ENCODE measurements at places on chromosomes 5 and 9.
A peak's percentile ranks its signal among the peaks of the same experiment; 100 is the strongest.

GRCh38 chr9:109454601-109455155 lies 43.4 kb downstream of the PTPN3 start:
- DNase-seq, result no peak

DNA sequence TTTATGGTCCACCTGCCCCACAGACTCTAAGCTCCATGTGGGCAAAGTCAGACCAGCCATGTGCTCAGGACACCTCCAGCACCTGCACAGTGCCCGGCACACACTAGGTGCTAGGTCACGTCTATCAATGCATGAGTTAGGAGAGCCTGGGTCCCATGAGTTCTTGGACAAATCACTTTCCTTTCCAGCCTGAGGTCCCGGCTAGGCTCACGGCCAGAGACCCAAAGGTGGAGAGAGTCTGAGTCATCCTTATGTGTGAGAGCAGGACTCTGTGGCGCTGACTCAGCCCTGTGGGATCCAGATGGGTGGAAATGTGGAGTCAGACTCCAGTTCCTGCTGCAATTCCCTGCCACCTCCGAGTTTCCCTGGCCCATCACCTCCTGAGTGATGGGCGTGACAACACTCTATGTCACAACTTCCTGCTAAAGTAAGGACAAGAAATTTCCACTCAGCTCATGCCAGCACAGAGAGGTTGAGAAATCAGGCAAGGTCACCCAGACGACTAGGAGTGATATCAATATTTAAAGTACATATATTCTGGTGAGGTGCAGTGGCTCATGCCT lies 2.5 kb upstream of the ST6GALNAC4 start:
- DNase-seq, result peak; percentile 86

- DNase-seq, result no peak
These were observed 310.4 kb downstream of the GADD45G start for GRCh38 chr9:89915187-89915586.

GRCh38 chr5:142323480-142324135 lies 1.2 kb downstream of the SPRY4 start:
- DNase-seq, result peak; percentile 21

DNA sequence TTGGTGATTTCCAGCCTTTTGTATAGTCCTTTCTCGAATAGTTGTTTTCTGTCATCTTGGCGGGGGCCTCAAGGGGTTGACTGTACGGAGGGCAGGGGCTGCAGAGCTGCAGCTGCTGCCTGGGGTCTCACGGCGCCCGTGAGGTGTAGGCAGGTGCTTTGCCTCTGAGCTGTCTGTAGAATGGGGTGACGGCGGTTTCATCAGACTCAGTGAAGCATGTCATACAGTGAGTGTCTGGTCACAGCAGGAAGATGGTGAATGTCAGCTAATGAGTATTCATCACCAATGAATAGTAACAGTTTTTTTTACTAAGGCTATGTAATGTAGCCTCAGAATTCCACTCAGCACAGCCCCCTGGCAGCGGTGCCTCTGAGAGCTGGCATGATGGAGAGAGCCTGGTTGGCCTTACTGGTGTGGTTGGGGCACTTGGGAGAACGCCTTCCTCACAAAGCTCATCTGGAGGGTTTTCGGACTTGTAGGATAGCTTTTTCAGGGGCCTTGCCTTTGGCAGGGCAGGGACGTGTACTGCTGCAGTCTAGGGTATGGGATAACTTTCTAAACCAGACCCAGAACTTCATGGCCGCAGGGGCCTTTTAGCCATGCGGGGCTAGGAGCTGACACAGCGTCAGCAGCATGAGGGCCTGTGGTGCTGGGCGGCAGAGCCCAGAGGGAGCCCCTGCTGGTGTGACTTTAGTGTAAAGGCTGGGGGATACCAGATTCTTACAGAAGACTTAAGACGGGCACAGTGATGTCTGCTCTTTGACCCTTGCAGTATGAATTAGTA lies 15.0 kb downstream of the TENT4A start:
- DNase-seq, result no peak

DNA sequence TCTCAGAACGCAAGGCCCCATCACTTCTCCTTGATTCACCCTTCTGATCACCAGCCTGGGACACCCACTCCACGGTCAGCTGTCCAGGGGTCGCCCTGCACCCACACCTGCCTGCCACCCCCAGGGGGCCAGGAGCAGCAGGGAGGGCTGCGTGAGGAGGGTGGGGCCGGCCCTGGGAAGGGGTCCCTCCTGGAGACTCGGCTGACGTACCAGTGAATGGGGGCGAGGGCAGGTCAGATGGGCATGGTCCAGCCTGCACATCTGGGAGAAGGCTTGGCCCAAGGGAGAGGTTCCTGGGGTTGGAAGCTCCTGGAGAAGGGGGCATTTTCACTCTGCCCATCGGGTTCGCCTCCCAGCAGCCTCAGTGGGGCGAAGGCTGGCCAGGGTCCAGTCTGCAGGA lies 21.8 kb upstream of the SARDH start:
- no peak for DNase-seq

- DNase-seq, result no peak
These were observed 159.3 kb downstream of the RGS3 start for GRCh38 chr9:113622600-113623400.

DNA sequence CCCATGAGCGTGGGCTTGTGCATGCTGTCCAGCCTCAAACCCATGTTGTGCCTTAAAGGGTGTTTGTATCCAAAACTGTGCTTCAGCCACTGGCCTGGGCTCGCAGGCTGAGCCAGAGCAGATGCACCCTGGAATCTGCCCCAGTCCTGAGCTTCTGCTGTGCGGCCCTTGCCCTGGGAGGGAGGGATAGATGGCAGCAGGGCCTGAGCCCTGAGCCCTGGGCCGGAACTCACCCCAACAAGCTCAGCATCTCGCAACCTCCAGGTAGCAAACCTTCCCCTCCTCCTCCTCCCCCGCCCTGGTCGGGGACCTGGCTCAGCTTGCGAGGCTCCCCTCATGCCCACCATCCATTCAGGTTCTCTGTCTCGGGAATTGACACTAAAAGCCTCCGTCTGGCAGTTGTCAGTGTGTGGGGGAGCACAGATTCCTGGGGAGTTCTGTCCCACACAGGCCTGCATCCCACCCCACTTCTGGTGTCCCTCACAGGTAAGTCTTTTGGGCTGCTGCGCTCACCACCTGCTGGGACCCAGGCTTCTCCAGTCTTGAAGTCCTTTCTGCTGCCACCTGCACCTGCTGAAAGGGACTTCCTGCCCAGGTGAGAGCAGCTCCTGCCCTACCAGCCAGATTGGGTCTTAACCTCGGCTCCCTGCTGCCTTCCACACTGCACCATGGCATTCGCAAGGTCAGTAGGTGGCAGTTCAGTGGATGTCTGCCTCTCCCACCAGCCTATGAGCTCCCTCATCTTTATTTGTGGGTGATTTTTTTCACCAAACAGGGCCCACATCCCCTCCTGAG lies 55.2 kb upstream of the OLFM1 start:
- no peak for DNase-seq

DNA sequence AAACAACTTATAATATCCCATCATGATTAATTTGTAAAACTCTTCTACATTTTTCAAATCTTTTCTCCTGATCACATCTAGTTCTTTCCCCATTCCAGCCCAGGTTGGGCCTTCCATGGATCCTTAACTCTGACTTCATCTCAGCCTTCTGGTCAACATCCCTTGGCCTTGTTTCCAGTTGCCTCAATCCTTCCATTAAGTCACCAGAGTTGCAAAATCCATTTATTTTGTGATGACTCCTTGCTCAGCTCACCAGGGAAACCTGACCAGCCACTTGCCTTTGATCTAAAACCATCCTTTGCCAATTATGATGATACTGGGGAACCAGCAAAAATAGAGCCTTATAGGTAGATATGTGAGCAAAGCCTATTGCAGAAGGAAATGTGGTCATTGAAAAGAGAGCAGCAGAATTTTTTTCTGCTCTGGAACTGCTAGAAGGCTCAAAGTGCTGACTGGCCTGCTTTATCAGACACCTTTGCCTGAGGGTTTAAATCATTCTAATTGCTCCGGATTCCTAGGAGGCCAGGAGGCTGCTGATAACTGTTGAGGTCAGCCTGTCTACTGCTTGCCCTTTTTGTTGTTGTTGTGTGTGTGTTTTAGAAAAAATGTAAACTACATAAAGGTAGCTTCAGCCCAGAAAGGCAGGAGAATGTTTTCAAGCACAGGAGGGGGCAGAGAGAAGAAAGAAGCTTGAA lies 512.2 kb upstream of the GRIA1 start:
- no peak for DNase-seq

- DNase-seq, result no peak
These were observed 2.7 kb upstream of the IL12B start for GRCh38 chr5:159332800-159333544.

GRCh38 chr9:137186385-137186784 lies 2.0 kb downstream of the ANAPC2 start:
- no peak for DNase-seq

DNA sequence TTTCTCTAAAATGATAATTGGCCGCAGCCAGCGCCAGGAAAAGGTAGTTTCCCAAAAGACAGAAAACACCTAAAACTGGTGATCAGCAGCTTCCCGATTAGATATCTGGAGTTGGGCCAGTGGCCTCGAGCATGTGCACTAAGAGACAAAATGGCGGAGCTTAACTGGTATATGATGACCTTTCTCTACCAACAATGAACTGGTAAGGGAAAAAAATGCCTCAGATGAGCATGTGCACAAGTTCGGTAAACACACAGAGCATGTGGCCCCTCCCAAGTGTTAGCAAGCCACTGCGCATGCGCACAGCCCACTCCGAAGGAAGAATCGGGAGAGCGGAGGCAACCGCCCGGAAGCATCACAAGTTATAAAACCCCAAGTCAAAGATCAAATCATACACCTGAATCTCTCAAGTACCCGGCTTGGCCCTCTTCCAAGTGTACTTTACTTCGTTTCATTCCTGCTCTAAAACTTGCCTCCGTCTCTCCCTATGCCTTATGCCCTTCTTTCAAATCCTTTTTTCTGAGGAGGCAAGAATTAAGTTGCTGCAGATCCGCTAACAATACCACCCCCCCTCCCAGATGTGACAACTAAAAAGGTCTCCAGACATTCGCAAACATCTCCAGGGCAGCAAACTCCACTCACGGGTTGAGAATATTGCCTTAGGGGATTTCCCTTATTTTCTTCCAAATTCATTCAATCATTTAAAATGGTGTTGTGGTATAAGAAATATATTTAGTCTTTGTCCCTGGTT lies 15.0 kb upstream of the PTBP3 start:
- DNase-seq, result peak; percentile 63

GRCh38 chr5:175894271-175894670 lies 22.9 kb downstream of the CPLX2 start:
- no peak for DNase-seq

DNA sequence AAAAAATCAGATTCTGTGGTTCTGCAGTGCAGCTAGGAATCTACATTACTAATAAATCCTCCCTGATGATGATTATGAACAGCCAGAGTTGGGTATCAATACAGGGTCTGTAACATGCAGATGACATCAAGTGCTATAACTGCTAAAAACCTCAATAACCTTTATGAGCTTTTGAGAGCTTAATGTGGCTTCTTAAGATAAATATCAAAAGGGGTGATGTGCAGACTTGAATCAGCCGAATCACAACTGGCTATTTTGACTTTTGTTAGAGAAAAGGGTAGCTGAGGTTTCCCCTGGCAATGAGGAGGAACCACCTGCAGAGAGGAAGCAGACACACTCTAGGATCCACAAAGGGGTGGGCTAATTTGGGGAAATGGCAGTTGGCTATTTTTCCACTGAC lies 30.2 kb downstream of the CAPSL start:
- no peak for DNase-seq

DNA sequence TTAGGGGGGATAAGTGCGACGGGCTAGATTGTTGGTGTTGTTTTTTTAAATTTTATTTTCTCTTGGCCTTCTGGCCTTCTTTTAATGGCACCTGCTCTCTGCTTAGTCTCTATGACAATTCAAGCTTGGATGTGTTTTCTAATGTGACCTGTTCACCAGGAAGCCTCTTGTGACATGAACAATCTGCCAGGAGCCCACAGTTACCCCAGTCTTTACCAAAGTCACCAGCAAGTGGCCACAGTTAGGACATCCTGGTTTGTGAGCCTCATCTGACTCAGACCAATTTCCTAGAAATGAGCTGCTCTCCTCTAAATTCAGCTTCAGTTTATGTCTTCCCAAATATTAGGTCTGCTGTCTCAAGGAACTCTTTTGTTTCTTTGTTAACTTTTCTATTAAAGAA lies 135.8 kb downstream of the TLE4 start:
- DNase-seq, result no peak

DNA sequence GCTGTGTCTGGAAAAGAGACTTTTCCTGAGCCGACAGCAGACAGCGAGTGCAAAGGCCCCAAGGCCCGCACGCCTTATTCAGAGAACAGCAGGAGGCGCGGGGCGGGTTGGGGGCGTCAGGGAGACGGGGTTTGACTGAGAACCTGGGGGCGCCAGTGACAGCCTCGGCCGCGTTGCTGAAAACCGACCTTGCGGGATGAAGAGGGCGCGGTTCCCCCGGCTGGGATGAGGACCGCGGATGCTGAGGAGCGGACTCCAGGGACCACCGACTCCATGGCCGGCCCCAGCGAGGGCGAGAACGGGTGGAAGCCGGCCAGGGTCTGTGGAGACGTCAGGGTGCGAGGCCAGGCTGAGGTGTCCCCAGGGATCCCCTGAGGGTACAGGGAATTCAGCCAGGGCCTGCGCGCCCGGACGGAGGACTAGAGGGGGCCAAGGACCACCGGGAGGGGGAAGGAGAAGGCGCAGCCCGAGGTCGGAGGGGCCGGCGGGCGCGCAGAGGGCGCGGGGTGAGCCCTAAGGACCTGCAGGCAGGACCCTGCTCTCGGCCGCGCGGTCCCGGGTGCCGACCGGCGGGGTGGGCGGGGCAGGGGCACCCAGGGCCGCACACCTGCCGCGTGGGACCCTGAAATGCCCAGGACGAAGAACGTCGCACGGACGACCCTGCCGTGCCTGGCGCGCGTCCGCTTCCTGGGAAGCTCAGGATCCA lies 837 bp upstream of the AHRR start:
- DNase-seq, result no peak

GRCh38 chr5:151280443-151280842 lies 23.1 kb downstream of the SLC36A3 start:
- no peak for DNase-seq

- no peak for DNase-seq
These were observed 415.9 kb upstream of the KLF4 start for GRCh38 chr9:107905308-107906020.

DNA sequence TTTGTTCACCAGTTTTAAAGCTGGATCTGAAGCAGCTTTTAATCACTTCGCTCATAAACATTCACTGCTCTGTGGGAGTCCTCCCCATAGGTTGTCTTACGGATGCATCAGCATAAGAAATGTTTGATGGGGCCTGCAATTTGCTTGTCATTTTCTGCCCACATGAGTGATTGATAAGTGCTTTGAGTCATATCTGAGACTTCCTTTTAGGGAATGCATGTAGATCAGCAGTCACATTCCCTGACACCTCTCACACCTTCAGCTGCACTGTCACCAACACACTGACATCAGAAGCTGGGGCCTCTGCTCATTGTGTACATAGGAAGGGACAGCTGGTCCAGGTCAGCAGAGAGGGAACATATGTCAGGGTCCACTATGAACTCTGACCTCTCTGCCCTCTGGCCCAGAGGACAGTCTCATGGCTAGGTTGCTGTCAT lies 84.1 kb upstream of the SPATA31D4 start:
- DNase-seq, result no peak
